ENCODE measurements at places on chromosomes 12 and 14.
A peak's percentile ranks its signal among the peaks of the same experiment; 100 is the strongest.

DNA sequence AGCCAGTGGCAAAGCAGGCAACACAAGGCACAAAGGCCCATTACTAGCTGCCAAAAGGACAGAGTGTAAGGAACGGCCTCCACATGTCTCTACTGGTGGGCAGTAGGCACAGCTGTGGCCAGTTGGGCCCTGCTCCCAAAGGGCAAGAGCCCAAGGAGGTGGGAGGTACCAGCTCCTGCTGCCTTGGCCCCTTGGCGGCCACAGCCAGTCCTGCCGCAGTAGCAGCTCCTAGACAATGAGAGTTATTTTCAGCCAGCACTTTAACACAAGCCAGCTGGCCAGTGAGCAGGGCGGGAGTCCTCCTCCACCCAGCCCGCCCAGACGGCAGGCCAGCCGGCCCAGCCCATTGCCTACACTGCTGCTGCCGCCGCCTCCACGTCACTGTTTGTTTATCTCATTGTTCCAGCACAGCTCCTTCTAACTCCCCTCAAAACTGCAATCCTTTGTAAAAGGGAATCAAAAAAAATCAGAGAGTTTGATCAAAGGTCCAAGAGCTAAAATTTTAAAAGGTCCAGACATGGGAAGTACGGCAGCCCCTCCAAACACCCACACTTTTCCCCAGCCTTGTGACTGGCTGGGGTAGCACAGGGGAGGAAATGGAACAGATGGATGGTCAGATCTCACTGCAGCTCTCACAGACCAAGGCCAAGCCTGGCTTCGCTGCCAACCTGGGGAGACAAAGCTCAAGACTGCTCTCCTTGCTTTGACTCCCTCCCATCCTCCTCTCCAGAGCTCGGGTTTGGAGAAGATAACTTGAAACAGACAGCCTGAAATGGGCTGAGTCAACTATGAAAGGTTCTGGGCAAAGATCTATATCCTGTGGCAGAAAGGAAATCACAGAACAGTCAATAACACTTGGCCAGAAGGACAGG, 33.5 kb downstream of the FMNL3 start:
- DNase-seq = no peak

DNA sequence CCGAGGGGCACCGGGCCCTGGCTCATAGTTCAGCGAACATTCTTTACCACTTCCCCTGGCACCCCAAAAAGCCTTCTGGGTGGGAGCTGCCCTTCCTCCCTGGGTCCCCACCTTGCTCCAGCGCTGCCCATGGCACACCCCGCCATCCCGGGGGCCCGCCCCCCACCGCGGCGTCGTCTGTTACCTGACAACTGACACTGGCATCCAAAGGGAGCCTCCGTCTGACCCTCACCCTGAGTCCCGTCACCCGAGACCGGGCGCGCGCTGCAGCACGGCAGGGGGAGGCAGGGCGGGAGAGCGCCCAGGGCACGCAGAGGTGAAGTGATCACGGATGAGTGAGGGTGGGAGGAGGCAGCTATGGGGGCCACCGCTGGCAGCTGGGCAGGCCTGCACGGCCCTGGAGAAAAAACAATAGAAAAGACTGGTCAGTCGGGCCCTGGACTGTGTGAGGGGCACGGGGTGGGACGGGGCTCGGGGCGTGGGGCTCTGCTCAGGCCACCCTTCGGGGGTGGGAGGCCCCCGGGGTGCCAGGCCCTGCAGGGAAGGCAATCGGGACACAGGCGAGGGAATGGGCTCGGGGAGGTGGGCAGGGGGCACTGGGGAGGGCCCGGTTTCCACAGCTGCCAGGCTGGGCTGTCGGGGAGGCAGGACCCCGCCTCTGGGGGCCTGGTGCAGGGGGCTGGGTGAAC, 40.7 kb downstream of the BCL11B start:
- no peak for DNase-seq

GRCh38 chr12:4984971-4985370, 58.7 kb upstream of the KCNA5 start:
- DNase-seq = no peak

DNA sequence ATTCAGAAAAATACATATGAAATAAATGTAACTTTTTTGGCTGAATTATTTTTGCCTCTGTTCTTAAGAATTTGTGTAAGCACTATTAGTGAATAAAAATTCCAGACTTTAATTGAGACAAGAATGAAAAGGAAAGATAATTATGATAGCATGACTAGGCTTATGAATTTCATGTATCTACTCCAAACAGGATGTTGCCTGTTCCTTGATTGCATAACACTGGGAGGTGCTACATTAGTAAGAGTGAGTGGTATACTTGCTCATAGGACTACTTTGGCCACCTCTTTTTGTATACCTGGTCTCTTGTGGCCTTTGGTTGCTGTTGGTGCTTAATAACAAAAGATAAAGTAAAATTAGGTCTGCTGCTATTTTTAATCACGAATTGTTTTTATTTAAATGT, 112.8 kb downstream of the NAV3 start:
- no peak for DNase-seq

GRCh38 chr14:41699486-41699885, 92.8 kb downstream of the LRFN5 start:
- DNase-seq = no peak

DNA sequence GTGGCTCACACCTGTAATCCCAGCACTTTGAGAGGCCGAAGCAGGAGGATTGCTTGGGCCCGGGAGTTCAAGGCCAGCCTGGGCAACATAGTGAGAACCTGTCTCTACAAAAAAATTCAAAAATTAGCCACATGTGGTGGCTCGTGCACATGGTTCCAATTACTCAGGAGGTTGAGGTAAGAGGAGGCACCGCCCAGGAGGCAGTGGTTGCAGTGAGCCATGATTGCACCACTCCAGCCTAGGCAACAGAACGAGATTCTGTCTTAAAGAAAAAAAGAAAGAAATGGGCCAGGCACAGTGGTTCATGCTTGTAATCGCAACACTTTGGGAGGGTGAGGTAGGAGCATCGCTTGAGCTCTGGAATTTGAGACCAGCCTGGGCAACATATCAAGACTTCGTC, 33.5 kb downstream of the MAP1LC3B2 start:
- no peak for DNase-seq

GRCh38 chr14:46036099-46036498, 615.5 kb downstream of the RPL10L start:
- no peak for DNase-seq

DNA sequence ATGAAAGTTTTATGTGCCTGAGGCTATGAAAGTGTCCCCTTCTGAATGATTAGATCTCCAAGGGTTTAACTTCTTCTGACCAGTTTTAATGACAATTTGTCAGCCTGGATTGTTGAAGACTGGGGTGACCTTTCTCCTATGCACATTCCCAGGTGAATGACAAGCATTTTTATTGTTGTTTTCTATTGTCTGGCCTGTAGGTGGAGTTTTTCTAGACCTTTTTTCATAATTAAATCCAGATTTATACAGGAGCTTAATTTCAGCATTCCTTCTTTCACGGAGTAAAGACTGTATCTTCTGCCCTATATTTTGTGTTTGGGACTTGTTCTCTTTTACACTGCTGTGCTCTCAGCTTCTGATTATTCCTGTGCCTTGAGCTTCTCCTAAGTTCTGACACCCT, 125.0 kb upstream of the FAR2 start:
- no peak for DNase-seq

GRCh38 chr12:4483885-4484823, 38.5 kb upstream of the FGF6 start:
- no peak for DNase-seq

- no peak for DNase-seq
These were observed 5.0 kb upstream of the SLC6A12 start for GRCh38 chr12:218728-219590.

- no peak for DNase-seq
These were observed 114.0 kb upstream of the SLC38A2 start for GRCh38 chr12:46486588-46486987.

DNA sequence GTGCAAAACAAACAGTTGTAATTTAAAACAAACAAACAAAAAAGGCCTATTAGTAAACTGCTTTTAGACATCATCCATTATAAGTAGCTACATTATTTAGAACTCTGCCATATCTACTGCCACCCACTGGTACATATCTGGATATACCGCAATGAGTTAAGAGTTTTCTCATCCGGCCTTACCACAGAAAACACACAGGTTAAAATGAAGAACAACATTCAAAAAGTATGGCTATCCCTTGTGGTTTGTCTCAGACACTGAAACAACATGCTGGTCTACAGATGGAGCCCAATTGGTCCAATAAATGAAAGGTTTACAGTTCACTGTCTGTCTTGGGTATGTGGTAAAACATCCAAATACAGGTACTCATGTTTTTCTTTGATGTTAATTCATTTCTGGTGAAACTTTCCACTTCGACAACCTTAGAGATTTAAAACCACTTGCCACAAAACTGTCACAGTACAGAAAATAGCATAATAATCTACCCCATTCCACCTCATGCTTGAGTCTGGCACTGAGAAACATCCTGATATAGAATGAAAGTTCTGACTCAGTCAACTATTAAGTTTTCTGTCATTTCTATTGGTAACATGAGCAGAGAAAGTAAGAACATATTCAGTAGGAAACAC, 354.3 kb downstream of the CEP128 start:
- DNase-seq = peak; percentile 54

DNA sequence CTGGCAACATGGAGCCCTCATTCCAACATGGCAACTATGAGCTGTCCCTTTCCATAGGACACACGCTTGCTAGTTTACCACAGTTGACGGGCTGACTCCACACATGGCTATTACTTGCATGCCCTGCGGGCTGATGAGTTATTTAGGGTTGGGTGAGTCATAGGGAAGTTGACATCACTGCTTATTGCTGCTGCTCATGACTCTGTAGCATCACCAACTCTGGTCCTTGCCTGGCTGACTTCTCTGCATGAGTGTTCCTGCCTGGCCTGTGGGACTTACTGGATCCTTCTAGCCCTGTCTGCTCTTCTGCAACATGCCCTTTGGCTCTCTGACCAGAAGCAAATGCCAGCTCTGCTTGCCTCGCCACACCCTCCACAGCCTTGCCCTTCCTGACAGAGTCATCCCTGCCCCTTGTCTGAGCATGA, 199.5 kb downstream of the ANO6 start:
- peak; percentile 91 for DNase-seq

GRCh38 chr14:21399311-21399870, 15.6 kb upstream of the SUPT16H start:
- no peak for DNase-seq

DNA sequence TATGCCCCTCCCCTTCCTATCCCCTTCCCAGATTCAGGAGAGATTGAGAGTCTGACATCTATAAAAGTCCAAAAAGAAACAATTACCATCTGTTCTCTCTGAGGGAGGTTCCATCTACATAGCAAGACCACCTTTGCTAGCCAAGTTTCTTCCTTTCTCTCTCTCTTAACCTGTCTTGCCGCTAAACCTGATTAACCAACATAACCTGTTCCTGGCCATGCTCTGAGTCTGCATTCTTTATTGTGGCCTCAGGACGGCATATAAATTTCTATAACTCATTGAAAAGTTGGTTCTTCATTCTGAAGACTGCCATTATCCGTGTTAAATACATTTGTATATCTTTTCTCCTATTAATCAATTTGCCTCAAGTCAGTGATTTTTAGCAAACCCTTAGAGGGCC, 594.0 kb downstream of the KCNH5 start:
- no peak for DNase-seq

- DNase-seq = peak; percentile 69
These were observed 126.3 kb upstream of the FGD4 start for GRCh38 chr12:32273063-32273522.

GRCh38 chr12:81077686-81078441, at the start of gene ACSS3:
Gene ACSS3, plus strand, starts transcription at chr12:81078079. Its CDS starts 42 bp downstream, at chr12:81078121.
- no peak for DNase-seq

DNA sequence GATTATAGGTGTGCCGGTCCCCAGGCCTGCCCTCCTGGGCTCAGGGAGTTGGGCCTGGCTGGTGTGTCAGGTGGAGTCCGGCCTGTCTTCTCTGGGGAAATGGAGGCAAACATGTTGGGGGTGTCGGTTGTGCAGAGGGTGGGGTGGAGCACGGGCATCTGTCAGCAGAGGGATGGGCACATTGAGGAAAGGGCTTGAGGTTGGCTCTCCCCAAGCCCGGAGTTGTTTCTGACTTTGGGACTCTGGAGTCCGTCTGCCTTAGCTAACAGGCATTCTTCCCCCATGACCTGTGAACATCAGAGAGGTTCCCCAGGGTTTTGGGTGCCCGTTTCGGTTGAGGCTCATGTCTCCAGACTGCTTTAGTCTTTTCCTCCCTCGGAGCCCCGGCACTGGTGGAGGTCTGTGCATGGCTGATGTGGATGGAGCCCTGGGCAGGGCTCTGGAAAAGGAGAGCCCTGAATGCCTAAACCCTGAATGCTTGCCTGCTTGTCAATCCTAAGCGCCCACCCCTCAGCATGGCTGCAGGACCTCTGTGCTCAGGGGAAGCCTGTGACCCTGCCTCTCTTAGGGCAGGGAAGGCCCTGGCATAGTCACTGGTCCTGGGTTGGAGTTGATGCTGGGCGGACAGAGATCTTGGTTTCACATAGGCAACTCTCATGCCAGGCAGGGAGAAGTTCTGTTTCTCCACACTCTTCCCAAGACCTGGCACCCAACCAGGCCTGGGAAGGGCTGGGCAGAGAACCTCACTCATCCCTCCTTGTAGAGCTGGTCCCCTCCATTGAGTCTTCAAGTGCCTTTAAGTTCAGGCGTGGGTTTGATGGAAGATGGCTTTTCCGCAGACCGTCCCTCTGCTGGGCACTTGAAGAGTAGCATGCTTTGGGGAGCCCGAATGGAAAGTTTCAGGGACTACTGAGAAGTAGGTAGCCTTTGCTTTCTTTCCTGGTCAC, 12.9 kb downstream of the NYNRIN start:
- peak; percentile 72 for DNase-seq

DNA sequence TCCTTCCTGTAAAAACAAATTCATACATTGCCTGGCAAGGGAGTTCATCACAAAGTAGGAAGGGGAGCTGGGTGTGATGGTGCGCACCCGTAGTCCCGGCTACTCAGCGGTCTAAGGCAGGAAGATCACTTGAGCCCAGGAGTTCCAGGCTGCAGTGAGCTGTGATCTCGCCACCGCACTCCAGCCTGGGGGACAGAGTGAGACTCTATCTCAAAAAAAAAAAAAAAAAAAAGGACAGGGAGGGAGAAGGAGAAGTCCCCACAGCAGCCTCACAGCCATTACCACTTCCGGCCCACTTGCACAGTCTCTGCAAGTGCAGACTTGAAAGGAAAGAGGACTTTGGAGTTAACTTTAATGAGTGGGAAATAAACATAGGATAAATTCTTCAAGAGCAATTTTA, 121.0 kb downstream of the FBXL14 start:
- peak; percentile 31 for DNase-seq

- DNase-seq = no peak
These were observed 858.2 kb upstream of the FLRT2 start for GRCh38 chr14:84671776-84672175.

- no peak for DNase-seq
These were observed 1196.9 kb downstream of the VRK1 start for GRCh38 chr14:97994020-97994531.

DNA sequence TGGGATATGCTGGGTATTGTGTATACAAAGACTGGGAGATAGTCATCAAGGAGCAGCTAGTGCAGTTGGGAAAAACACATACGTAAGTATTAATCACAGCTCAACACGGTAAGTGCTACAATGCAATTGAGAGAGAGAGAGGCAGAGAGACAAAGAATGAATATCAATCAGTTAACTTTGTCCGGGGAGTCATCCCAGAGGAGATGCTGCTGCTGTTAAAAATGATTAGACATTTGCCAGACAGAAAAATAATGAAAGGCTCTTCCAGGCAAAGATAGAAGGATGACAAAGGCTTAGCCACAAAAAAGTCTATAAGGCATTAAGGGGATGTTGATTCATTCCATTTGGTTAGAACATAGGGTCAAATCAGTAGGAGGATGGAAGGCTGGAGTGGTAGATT, 45.1 kb downstream of the AKAP6 start:
- DNase-seq = no peak

GRCh38 chr12:93139028-93139665, 210.1 kb upstream of the EEA1 start:
- DNase-seq = no peak
